ENCODE measurements at places on chromosomes 13 and 19. TPM values are rescaled to one million over a fixed set of nuclear protein-coding genes. Genes with fewer than 3 reads are reported as not detected.

DNA sequence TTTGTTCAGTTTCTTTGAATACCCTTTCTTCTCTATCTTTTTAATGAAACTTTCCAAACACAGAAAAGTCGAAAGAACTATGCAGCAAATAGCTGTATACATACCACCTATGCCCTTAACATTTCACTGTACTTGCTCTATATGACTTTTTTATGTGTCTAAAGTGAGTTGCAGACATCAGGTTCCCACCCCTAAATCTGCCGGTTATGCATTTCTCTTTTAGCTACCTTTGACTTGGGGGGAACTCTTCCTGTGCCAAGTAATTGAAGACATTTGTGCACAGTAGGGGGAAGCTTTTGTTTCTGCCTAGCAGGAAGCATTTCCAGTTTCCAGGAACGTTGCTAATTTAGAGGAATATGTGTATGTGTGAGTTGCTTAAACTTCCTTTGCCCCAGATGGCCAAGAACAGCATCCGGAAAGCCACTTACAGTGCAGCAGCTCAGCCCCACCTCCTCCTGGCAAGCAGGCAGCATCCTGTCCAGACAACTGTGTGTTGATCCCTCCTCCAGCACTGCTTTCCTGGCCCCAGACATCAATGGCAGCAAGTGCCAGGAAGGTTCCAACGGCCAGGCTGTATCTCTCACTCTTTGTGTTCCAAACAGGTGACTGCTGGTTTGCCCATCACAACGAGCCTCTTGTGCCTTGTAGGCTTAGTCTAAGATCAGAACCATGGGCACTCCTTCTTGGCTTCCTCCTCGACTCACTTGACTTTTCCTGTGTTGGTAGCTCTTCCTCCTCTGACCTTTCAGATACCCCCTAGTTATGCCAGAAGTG lies 14.7 kb upstream of the GRAMD1A start:
- H3K4me1 ChIP-seq: peaks cover 10% of the 10 kb centered on the region
- DNase-seq: peak; percentile 55
- no peaks in the 10 kb centered on the region for H3K27me3 ChIP-seq
- H3K4me3 ChIP-seq: peak overlapping the region; percentile 35
- peak overlapping the region; percentile 23 for H3K27ac ChIP-seq

DNA sequence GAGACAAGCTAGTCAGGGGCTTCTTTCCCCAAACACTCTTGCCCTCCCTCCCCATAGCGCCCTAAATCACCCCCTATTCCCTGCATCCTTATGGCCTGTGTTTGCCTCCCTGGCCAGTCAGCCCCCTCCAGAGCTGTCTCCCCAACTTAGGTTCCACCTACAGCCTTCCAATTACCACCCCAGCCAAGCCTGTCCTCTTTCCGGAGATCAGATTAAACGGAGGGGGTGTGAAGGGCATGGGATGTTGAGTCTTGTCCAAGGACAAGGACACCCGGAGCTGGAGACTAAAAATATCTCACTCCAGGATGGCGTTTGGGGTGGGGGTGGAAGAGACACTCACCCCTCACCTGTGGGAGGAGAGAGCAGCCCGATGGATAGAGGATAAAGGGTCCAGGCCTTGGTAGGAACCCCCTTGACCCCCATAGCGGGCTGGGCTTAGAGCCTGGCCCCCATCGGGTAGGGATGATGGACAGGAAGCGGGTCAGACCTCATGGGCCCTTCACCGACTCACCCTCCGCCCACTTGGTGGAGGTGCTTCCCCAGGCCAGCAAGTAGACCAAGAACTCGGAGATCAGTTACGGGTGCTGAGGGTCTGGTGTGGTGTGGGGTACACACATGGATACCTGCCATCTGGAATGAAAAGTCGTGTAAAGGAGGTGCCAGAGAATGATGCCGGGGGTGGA lies 6.0 kb downstream of the ZNF865 start:
- peaks cover 15% of the 10 kb centered on the region for H3K36me3 ChIP-seq
- peaks cover 5% of the 10 kb centered on the region for H3K4me1 ChIP-seq
- DNase-seq: no peak
- no peaks in the 10 kb centered on the region for H3K27me3 ChIP-seq

- no peaks in the 10 kb centered on the region for H3K27me3 ChIP-seq
- peaks cover 24% of the 10 kb centered on the region for H3K4me1 ChIP-seq
- no peak overlapping the region for H3K4me3 ChIP-seq
Observed at GRCh38 chr19:3968556-3969434, 2.1 kb downstream of the DAPK3 start.

- H3K4me3 ChIP-seq: peak within 1 kb of the TSS; percentile 84
- no peaks in the 10 kb centered on the region for H3K27me3 ChIP-seq
- peak within 1 kb of the TSS; percentile 95 for H3K27ac ChIP-seq
- peaks cover 58% of the 10 kb centered on the region for H3K4me1 ChIP-seq
Observed at GRCh38 chr19:49929121-49929610, at the start of the genes ATF5 and NUP62. TSS of gene ATF5 (plus strand) at chr19:49929205. CDS start at chr19:49930851, 1,646 bp downstream. TSS of gene NUP62 (minus strand) at chr19:49929504. CDS start at chr19:49909807, 19,697 bp downstream.

DNA sequence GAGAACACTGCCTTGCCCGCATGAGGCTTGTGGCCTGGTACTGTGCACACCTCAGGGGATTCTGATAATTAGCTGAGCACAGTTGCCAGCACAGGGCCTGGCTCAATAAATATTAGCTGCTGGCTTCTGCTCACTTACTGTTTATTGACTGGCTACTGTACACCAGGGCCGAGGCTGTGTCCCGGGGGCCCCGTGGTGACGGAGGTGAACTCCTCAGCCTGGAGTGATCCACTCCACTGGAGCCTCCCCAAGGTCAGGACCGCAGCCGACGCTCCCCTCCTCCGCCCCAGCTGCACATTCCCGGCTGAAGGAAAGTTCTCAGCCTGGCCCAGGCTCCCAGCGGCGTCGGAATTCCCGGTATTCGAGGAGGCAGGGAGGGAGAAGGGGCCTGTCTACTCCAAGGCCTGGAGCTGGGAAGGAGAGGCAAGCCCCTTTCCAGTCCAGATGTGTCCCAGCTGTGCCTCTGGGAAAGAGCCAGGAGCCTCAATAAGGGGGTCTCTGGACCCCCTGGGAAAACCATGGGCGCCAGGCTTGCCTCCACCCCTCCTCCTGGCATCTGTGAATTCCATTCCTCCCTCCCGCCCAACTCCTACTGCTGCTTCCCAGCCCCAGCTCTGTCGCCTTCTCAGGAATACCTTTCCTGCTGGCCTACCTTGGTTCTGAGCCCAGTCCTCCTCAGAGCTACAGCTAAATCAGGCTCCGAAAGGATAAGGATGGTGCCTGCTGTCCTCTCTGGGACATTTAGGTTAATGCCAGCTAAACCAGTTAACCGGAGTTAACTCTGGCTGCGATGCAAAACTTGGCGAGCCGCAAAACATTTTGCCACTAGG lies 7.3 kb downstream of the RPS16 start:
- no peak overlapping the region for H3K27ac ChIP-seq
- no peaks in the 10 kb centered on the region for H3K27me3 ChIP-seq
- peaks cover 17% of the 10 kb centered on the region for H3K36me3 ChIP-seq
- no peak for DNase-seq
- H3K4me3 ChIP-seq: no peak overlapping the region
- peaks cover 9% of the 10 kb centered on the region for H3K4me1 ChIP-seq

DNA sequence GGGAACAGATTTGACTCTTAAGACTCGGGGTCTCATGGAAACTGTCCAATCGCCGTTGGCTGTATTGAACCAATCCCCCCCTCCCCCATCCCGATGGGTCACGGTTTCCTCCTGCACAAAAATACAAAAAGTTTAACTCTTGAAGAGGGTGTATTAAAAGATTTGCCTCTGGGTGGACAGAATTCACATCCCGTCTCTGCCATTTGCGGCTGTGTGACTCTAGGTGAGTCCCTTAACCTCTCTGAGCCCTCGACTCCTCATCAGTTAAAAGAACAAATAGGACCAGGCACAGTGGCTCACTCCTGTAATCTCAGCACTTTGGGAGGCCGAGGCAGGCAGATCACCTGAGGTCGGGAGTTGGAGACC lies 31.3 kb upstream of the FEM1A start:
- H3K4me3 ChIP-seq: peak overlapping the region; percentile 26
- peaks cover 13% of the 10 kb centered on the region for H3K4me1 ChIP-seq
- no peak overlapping the region for H3K27ac ChIP-seq
- H3K36me3 ChIP-seq: no peaks in the 10 kb centered on the region
- peaks cover 3% of the 10 kb centered on the region for H3K27me3 ChIP-seq

DNA sequence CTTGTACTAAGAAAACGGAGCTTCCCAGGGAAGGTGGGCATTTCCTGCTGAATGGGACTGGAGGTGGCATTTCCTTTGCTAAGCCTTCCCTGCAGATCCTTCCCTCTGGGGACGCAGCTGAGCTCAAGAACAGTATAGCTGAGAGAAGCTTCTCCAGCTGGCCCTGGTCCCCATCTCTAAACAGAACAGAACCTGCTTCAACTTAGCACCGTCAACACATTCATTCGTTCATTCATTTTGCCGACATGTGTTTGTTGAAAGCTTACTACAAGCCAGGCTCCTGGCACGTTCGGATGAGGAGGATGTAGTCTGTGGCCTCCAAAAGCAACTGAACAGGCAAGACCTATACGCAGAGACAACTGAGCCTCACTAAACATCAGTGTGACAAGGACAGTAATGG lies 36.6 kb upstream of the PEPD start:
- no peak for DNase-seq
- no peaks in the 10 kb centered on the region for H3K27me3 ChIP-seq
- no peaks in the 10 kb centered on the region for H3K4me1 ChIP-seq
- no peak overlapping the region for H3K27ac ChIP-seq
- no peaks in the 10 kb centered on the region for H3K36me3 ChIP-seq
- H3K4me3 ChIP-seq: no peak overlapping the region

GRCh38 chr19:5443723-5444122 lies 11.5 kb upstream of the ZNRF4 start:
- no peaks in the 10 kb centered on the region for H3K36me3 ChIP-seq
- H3K27ac ChIP-seq: no peak overlapping the region
- H3K4me3 ChIP-seq: no peak overlapping the region

GRCh38 chr19:17138937-17139598 lies 63.5 kb downstream of the MYO9B start:
- DNase-seq: no peak
- peaks cover 3% of the 10 kb centered on the region for H3K4me1 ChIP-seq
- no peaks in the 10 kb centered on the region for H3K27me3 ChIP-seq

Gene CEACAM7
- not detected for polyA plus RNA-seq

Gene SGCG
- not detected for polyA plus RNA-seq

Gene SCEL
- not detected for polyA plus RNA-seq
